Uterine smooth muscle cell (primary cell): ENCODE measurements at places on chromosomes 13 and 19. TPM values are rescaled to one million over a fixed set of nuclear protein-coding genes. Genes with fewer than 3 reads are reported as not detected.

Gene CLEC17A
- 0.12 TPM in 1 of 2 replicates, not detected in the other for total RNA-seq

Gene PCDH17
- total RNA-seq = not detected in 2 replicates

Gene RASL11A
- 12.9 and 18.8 TPM in 2 replicates for total RNA-seq

Gene RFPL4AL1
- total RNA-seq = not detected in 2 replicates

Gene HOMER3
- total RNA-seq = 85.0 and 94.4 TPM in 2 replicates

Gene NECTIN2
- 68.9 and 75.4 TPM in 2 replicates for total RNA-seq

Gene SLITRK6
- total RNA-seq = 0.22 TPM in 1 of 2 replicates, not detected in the other

Gene CEACAM21
- total RNA-seq = not detected in 2 replicates

Gene TYROBP
- not detected in 2 replicates for total RNA-seq

Gene KLF2
- 1.00 and 2.0 TPM in 2 replicates for total RNA-seq

Gene ABCC4
- total RNA-seq = 37.1 and 41.4 TPM in 2 replicates

Gene RPL13A
- total RNA-seq = 1,950 and 2,937 TPM in 2 replicates

Gene ZNF284
- total RNA-seq = 2.4 and 2.9 TPM in 2 replicates

Gene SIGLEC11
- not detected in 2 replicates for total RNA-seq

Gene RYR1
- under 0.01 and 0.11 TPM in 2 replicates for total RNA-seq

Gene CGB2
- total RNA-seq = not detected in 2 replicates

Gene FFAR2
- not detected in 2 replicates for total RNA-seq

Gene PCDH9
- total RNA-seq = 3.2 and 3.6 TPM in 2 replicates

Gene ZNF528
- total RNA-seq = 18.4 and 24.2 TPM in 2 replicates

Gene ELSPBP1
- not detected in 2 replicates for total RNA-seq

Gene RNF225
- 0.37 TPM in 1 of 2 replicates, not detected in the other for total RNA-seq

Gene ZNF563
- total RNA-seq = 3.0 and 3.8 TPM in 2 replicates

Gene MCEMP1
- total RNA-seq = not detected in 2 replicates

Gene SELENOV
- not detected in 2 replicates for total RNA-seq

Gene GIPR
- under 0.01 TPM in 1 of 2 replicates, not detected in the other for total RNA-seq

Gene LCP1
- 2.7 and 4.7 TPM in 2 replicates for total RNA-seq

Gene MUC16
- total RNA-seq = under 0.01 TPM in 2 replicates

Gene SHD
- not detected in 2 replicates for total RNA-seq

Gene SIGLEC9
- 0.44 TPM in 1 of 2 replicates, not detected in the other for total RNA-seq

Gene MISP
- total RNA-seq = 0.12 TPM in 1 of 2 replicates, not detected in the other

Gene MISP3
- total RNA-seq = 0.11 and 0.25 TPM in 2 replicates

Gene CD70
- not detected in 2 replicates for total RNA-seq

Gene ZNF45
- total RNA-seq = 14.1 and 17.3 TPM in 2 replicates

Gene TICAM1
- 2.8 and 3.5 TPM in 2 replicates for total RNA-seq

Gene PRR19
- 0.37 and 0.55 TPM in 2 replicates for total RNA-seq

Gene LRRC63
- total RNA-seq = 0.22 and 0.50 TPM in 2 replicates

Gene PHF11
- 13.6 and 19.3 TPM in 2 replicates for total RNA-seq

Gene PABPC3
- 0.11 and 0.37 TPM in 2 replicates for total RNA-seq

Gene SKA3
- total RNA-seq = 9.7 and 10.1 TPM in 2 replicates

Gene OR7D2
- under 0.01 and 0.12 TPM in 2 replicates for total RNA-seq

Gene HSD17B14
- total RNA-seq = 6.0 and 16.1 TPM in 2 replicates
